Activated naive CD4-positive, alpha-beta T cell treated with anti-CD3 and anti-CD28 coated beads, Interleukin-2, amount 50 U/mL, for 16 hours (primary cell): ENCODE measurements at places on chromosomes 7 and 10.
A peak's percentile ranks its signal among the peaks of the same experiment; 100 is the strongest.

GRCh38 chr10:7438196-7438986, 27.6 kb upstream of the SFMBT2 start:
- no peak for DNase-seq

DNA sequence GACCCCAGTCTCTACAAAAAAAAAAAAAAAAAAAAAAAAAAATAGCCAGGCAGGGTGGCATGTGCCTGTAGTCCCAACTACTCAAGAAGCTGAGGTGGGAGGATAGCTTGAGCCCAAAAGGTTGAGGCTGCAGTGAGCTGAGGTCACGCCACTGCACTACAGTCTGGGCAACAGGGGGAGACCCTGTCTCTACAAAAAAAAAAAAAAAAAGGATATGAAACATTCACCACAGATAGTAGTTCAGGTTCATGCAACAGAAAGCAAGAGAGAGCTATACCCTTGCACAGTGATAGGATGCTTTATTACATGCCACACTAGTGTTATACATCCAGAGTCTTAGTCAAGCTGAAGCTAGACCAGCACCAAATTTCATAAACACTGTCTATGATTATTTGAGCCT, 148.4 kb upstream of the KAT6B start:
- DNase-seq = no peak

DNA sequence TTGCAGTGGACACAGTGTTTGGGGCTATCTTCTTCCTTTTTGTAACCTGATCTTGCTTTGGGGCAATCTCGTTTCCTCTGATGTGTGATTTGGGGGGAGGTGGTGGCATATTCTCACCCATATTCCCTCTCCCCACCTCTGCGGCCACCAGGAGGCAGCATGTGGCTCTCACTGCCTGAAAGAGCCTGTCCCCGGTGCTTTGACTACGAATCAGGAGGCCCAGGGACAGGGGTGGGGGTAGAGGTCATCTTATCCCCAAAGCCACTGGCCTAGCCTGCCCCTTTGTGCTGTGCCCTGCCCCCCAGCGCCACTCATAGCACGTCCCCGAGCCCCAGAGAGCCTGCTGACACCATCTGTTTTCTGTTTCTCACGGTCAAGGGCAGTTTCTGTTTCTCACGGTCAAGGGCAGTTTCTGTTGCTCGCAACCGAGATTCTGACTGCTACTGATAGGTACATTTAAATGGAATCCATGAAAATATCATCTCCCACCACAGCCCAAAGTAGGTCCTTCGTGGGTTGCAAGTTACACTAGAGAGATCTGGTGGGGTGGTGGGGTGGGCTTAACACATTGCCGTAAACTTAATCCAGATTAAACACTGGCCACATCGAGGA, 28.2 kb downstream of the PHYH start:
- peak; percentile 35 for DNase-seq

DNA sequence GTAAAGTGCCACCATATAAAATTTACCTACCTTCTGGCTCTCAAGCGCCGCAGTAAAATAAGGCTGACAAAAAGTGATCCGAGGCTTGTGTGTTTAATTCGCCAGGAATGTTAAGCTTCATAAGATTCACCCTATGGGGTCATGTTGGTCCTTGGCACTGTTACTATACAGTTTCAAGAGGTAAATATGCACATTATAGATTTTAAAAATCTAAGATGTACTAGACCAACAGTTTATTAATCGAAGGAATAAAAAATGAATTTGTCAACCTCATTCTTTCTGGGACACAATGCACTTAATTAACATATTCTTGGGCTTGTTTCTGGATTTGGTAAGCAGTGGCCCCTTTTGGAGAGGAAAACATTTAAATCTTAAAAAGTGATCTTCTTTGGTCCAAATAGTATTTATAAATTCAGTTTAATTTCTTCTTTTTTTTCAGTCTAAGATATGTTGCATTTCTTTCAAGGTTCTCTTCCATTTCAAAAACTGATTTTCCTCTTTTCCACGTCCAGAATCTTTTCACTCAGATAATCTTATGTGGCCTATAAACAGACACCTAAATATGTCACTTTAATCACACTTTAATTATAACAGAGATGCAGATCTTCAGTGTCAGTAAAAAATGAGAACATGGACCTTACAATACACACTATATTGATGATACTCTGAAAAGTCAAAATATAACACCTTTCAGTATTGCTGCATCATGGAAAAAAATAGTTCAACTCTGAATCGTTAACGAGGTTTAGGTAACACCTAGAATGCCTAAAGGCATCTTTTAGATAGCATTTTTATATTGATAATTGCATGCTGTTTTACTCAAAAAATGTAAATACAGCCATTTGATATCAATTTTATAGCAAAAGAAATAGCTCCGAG, 3.8 kb upstream of the SKIDA1 start:
- no peak for DNase-seq

DNA sequence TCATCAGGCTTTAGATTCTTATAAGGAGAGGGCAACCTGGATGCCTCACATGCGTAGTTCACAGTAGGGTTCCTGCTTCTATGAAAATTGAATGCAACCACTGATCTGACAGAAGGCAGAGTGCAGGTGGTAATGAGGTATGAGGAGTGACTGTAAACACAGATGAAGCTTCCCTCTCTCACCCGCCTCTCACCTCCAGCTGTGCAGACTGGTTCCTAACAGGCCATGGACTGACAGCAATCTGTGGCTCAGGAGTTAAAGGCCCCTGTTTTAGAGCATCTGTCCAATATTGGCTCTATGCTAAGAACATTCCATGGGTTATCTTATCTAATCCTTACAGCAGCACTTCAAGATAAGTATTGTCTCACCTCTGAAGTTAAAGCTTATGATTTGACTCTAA, 213.5 kb upstream of the NRP1 start:
- DNase-seq = no peak

DNA sequence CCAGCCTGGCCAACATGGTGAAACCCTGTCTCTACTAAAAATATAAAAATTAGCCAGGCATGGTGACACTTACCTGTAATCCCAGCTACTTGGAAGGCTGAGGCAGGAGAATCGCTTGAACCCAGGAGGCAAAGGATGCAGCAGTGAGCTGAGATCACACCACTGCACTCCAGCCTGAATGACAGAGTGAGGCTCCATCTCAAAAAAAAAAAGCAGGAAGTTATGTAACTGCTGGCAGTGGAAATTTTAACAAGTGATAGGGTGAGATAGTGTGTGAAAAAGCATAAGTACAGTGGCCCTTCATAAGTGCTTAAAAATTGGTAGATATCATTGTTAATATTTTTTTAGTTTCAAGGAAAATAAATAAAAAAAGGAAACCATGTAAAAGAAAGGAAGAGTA, 12.3 kb downstream of the AKR1C3 start:
- DNase-seq = no peak

- no peak for DNase-seq
Measured at GRCh38 chr10:112471878-112472487, 25.0 kb downstream of the VTI1A start.

GRCh38 chr7:127702052-127702652, 50.2 kb downstream of the SND1 start:
- DNase-seq = no peak

DNA sequence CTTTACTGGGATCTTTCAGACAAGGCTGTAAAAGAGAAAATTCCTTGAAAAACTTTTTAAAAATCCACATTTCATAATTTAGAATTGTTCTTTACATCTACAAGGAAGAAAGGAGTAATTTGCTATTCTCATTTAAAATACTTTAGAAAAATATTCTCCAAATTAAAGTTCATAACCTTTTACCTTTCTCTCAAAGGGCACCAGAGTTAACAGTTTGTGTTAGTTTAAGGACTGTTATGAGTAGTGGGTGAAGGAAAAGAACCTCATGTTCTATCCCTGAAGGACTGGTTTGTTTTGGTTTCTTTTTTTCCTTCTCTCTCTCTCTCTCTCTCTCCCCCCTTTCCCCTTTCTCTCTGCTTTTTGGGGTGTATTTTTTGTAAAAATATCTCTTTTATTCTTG, 4.1 kb downstream of the AGMO start:
- DNase-seq = no peak

GRCh38 chr7:69813637-69814240, 215.5 kb downstream of the AUTS2 start:
- DNase-seq = no peak

DNA sequence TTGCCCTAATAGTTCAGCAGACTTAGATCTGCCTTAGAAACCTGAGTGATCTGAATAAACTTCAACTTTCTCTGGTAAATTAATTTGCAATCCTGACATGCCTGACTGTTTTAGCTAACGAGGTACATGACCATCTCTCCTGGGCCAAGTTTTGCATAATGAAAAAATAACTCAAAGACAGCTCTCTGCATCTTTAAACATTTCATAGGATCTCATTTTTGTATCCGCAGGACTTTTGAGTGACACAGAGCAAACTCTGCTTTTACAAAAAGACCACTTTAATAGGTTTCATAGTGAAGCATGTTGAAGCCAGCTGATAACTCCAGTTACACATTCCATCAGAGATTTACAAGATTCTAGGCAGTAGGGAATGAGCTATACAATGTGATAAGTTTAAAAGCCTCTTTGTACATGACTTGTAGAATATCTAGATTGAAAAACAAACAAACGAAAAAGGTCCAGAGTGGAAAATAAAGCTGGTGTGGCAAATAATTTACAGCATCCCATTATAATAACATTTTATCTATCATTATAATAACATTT, 2.1 kb downstream of the PRKG1 start:
- no peak for DNase-seq

DNA sequence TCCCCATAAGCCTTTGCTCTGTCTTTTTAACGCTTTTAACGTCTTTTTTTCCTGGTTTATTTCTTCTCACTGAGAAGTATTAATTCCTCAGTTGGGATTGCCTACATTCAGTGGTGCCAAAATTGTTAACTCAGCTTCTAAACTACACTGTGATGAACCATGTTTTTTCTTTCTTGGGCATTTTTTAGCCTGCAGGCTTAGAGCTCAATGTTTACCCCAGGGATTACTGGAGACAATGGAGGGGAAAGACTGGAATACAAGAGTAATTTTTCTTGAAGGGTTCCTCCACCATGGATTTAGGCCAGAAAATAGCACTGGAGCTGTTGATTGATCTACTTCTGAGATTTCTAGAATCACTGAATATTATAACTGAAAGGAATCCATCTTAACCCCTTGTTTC, 19.8 kb downstream of the STAMBPL1 start:
- no peak for DNase-seq

DNA sequence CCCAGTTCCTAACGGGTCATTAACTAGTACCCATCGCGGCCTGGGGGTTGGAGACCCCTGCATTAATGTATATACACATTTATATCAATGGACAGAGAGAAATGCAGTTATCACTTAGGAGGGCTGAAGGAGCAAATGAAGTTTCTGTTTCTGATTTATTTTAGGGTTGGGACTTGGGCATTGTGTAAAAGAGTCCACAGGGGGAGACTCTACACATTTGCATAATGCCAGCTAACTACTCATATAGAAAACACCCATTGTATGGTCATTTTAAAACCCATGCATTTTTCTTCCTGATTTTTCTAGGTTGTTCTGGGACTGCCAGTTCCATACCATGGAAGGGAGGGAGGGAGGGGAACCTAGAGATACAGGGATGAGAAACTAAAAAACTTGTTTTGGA, 23.5 kb downstream of the BCCIP start:
- no peak for DNase-seq

GRCh38 chr10:66209025-66209424, 716.8 kb upstream of the LRRTM3 start:
- DNase-seq = no peak

DNA sequence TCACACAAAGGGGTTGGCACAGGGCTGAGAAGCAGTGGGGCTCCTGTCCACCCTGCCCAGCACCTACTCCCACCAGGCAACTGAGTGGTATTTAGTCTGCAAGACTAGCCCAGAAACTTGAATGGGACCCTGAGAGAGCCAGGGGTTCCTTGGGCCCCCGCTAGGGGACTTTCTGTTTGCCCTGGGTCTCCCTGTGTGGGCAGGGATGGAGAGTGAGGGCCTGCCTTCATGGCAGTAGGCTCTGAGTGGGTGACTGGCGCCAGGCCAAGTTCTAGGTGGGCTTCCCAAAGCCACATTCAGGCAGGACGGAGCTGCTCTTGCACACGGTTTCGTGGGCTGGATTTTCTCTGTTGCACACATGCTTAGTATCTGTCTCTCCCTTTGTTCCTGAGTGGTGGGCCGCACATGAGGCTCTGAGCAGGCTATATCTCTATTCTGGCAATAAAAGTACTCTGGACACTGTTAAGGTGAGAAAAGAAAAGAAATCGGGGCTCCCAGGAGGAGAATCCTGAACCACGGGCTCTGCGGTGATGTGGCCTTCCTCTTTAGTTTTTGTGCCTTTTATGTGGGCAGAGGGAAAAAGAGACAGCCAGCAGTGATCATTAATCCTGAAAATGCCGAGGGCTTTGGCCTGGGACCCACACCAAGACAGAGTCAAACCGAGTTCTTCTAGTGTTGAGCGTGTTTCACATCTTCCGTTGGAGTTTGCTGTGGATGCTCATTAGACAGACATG, 26.9 kb downstream of the IL2RA start:
- no peak for DNase-seq

DNA sequence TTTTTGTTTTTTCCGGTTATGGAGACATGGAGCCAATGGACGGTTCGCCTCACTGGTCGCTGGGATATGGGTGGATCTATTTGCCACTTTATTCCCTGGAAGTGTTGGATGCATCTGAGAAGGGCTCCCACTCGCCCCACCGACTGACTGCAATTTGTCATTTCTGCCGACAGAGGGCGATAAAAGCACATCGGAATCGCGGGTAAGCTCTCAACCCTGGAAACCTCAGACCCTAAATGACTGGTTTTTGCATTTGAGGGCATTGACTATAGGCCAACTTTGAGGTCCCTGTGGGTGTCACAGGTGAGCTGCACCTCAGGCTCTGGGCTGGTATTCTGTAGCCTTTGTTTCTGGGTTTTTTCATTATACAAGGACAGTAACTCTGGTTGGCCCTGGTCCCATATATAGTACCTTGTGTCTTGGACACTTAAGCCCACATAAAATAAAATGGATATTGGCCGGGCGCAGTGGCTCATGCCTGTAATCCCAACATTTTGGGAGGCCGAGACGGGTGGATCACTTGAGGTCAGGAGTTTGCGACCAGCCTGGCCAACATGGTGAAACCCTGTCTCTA, 11.9 kb upstream of the OPALIN start:
- peak; percentile 38 for DNase-seq

DNA sequence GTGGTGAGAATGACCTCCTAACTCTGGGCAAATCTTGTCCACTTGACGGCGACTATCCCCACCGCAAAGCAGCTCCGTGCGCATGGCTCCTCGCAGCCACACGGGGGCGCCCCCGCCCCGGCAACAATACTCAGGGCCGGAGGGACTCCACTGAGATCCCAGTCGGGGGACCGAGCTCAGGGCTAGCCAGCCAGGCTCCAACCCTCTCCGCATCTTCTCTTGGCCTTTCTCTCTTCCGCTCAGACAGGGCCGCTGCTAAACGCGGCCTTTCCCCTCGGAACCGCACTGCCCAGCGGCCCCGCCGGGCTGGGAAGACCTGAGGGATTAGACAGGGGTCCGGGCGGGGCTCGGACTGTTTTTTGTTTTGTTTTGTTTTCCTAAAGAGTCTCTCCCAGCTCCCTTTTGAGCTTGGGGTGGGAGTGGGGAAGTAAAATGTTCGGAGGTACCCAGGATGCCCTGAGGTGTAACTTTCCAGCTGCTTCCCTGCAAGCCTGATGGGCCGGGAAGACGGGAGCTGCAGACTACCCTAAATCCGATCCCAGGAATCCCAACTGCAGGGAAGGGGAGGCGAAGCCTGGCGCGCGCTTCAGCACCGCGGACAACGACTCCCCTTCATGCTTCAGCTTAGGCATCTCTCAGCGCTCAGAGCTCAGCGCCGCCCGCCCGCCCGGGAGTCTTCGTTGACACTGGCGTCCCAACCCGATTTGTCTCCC, 2.7 kb downstream of the KCNIP2 start:
- DNase-seq = peak; percentile 71
